Endothelial cell of coronary artery (primary cell): ENCODE measurements at places on chromosomes 13 and 19. TPM values are rescaled to one million over a fixed set of nuclear protein-coding genes. Genes with fewer than 3 reads are reported as not detected.

RTBDN gene
- not detected in 2 replicates for total RNA-seq

JSRP1 gene
- total RNA-seq: not detected in 2 replicates

TMEM221 gene
- total RNA-seq: under 0.01 and 0.09 TPM in 2 replicates

RDH8 gene
- total RNA-seq: not detected in 2 replicates

TMEM150B gene
- total RNA-seq: not detected in 2 replicates

ZNF180 gene
- total RNA-seq: 7.3 and 7.9 TPM in 2 replicates

STAP2 gene
- 7.9 and 17.1 TPM in 2 replicates for total RNA-seq

ELSPBP1 gene
- total RNA-seq: not detected in 2 replicates

RAB3D gene
- 35.7 and 42.8 TPM in 2 replicates for total RNA-seq

LAIR1 gene
- total RNA-seq: not detected in 2 replicates

FBXO27 gene
- total RNA-seq: 0.54 and 0.94 TPM in 2 replicates

LIM2 gene
- not detected in 2 replicates for total RNA-seq

EDDM13 gene
- 0.47 and 0.63 TPM in 2 replicates for total RNA-seq

SLITRK6 gene
- not detected in 2 replicates for total RNA-seq

C19orf33 gene
- 19.2 and 22.1 TPM in 2 replicates for total RNA-seq

DIRAS1 gene
- total RNA-seq: 0.09 TPM in 1 of 2 replicates, not detected in the other

ZNF560 gene
- under 0.01 and 0.47 TPM in 2 replicates for total RNA-seq

ZNF284 gene
- 2.2 and 4.0 TPM in 2 replicates for total RNA-seq

ZNF471 gene
- 0.81 and 2.0 TPM in 2 replicates for total RNA-seq

ATP8A2 gene
- total RNA-seq: under 0.01 TPM in 2 replicates

WDR87 gene
- total RNA-seq: not detected in 2 replicates

DCT gene
- total RNA-seq: not detected in 2 replicates

NHLRC3 gene
- total RNA-seq: 5.8 and 11.0 TPM in 2 replicates

NALCN gene
- 5.0 and 7.3 TPM in 2 replicates for total RNA-seq
